ENCODE measurements at places on chromosomes 2 and 18.
A peak's percentile ranks its signal among the peaks of the same experiment; 100 is the strongest.

DNA sequence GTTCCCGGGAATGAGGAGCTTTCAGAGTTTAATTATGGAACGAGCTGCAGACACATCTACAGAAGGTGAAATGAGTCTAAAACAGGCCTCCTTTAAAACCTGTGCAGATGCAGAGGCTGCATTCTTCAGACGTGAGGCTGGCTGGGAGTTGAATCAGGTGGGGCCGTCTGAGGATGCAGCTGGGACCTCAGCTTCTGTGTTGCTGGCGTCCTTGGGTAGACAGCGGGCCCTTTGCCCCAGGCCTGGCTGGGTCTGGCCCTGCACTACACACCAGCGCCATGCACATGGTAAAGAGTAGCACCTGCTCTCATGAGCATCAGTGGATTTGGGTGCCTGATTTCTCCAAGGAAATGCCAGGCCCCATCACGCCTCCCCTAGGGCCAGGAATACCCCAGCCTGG, 67.3 kb downstream of the TMEM18 start:
- no peak for DNase-seq

DNA sequence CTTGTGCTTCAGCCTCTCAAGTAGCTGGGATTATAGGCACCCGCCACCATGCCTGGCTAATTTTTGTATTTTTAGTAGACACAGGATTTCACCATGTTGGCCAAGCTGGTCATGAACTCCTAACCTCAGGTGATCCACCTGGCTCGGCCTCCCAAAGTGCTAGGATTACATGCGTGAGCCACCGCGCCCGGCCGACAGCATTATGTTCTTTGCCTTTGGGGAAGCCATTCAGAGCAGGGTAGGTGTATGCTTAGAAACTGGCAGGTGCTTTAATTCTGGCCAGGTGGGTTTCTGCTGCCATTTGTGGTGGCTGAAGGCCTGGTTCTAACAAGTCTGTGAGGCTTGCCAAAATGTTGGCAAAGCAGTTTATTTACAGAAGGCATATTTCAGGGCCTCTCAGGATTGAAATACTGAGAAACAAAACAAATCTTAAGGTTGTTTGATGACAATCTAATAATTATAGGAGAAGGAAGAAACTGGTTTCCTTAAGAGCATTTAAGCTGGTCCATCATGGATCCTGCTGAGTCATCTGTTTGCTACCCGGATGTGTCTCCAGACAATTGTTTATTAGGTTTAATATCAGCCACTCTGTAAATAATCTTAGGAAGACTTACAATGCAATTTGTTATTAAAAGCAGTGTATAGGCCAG, 16.0 kb downstream of the SLC20A1 start:
- DNase-seq, result no peak

- no peak for DNase-seq
These were observed 70.8 kb upstream of the GATA6 start for GRCh38 chr18:22098563-22098989.

GRCh38 chr2:159516241-159516758, 100.0 kb downstream of the BAZ2B start:
- peak; percentile 19 for DNase-seq

DNA sequence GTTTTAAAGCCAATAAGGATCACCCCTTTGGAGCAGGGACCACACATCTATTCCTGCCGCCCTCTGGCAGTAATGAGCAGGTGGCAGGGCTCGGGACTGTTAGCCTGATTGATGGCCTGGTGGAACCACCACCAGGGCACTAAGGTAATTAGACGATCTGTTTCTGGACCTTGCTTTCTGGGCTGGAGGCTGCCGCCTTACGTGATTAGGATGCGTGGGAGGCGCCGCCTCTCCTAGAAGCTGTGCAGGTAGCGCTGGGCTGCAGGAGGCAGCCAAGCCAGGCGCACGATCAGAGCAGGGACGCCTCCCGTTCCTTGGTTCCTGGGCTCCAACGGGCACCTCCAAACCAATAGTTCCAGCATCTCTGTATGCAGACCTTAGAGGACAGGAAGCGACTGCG, 242.6 kb upstream of the RAB12 start:
- DNase-seq, result peak; percentile 70

DNA sequence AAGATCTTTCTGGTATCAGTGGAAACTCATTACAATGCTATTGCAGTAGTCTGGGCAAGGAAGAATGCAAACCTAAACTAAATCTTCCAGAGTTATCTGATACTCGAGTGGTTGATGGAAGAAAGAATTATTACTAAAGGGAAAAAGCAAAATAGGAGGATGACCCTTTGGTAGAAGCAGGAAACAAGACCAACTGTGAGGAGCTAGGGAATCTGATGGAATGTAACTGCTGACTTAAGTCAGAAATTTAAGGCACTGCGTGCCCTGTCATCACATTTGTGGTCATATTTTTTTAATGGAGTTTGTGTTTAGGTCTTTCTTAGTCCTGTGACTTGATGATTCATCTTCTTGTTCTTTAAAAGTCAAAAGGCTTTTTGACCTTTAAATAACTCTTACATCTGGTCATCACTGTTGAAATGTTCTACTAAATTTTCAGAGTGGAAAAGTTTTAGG, 36.5 kb upstream of the ARMC9 start:
- no peak for DNase-seq

DNA sequence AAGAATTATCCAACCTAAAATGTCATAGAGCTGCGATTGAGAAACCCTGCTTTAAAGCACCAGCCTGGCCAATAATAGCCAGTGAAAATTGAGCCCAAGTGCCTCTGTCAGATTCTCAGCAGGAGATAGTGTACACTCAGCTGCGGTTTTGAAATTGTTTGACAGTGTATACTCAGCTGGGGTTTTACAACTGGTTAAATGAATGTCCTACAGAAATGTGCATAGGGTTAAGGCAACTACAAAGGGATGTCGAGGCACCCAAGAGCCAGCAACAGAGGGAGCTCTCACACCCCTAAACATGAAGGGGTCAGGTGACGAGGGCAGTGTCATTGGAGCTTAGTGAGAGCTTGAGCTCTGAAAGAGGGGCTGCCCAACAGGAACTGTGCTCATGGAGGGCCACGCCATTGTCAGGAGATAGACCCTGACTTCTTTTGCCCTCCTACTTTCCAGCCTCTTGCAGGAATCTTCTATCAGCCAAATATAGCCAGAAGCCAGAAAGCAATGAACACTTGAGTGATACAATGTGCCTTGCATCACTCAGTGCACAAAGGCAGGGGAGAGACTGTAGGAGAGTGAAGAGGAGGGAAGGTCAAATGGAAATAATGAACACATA, 15.1 kb downstream of the ACTG2 start:
- peak; percentile 81 for DNase-seq

DNA sequence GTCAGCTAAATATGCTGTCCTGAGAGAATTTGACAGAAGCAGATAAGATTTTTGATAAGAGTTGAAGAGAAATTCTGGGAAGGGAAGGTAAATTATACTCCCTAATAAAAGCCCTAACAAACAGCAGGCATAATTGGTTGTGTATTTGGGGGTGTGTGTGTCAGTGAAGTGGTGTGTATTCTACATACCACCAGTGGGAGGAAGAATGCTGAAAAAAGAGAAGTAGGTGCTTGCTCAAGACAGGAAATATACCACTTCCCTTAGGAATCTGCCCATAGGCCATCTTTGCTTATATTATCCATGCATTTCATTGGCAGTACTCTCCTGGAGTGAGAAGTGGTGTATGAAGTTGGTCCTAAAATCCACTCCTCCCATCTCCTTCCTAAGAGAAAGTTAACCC, 76.2 kb downstream of the FMNL2 start:
- DNase-seq, result no peak

DNA sequence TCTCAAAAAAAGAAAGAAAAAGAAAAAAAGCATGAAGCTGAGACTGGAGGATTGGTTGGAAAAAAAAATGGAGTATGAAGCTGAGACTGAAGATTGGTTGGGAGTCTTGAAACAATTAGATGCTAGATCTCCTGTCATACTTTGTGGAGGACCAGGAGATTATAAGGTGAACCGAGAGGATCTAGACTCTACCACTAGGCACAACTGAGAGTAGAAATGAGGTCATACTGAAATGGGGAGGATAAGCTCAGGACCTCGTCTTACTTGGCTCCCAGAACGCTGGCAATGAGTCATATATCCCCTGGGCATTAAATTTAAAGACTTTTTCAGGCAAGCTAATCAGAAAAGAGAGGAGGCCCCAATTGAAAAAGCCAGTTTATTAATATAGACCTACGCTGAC, 3.3 kb upstream of the ORC2 start:
- DNase-seq, result no peak

DNA sequence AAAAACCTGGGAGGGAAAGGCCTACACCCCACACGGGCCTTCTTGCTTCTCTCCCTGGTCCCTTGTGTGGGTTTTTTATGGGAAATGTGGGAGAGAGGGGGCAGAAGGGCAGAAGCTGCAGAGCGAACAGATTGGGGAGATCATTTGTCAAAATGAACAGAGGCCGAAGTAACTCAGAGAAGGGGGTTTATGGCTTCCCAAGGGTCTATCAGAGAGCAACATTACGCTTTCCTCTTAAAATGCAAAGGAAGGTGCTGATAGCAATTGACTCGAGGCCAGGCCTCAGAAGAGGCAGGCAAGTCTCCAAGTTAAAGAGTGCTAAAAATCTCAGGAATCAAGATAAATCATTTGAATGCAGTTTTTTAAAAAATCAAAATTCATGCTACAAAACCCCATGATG, 101.5 kb downstream of the SGPP2 start:
- no peak for DNase-seq

- DNase-seq, result no peak
These were observed 487.5 kb downstream of the SUCLG1 start for GRCh38 chr2:83971547-83971946.

- no peak for DNase-seq
These were observed 121.5 kb downstream of the RTN4 start for GRCh38 chr2:54928719-54929118.

DNA sequence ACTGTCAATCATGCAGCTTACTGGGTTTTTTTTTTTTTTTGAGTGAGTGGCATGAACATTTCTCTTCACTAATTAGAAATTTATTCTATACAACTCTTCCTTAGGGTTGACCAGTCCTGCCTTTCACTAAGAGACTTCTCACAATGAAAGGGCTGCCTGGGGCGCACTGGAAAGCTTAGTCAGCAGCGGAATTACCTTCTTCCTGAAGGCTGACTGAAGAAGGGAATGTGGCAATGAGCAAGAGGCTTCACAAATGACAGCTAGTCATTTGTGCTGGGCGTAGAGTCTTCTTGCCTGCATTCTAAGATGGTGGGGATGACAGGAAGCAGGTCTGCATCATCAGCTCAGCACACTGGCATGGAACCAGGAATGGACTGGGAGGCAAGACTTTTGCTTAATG, 15.6 kb upstream of the SCN3A start:
- no peak for DNase-seq

DNA sequence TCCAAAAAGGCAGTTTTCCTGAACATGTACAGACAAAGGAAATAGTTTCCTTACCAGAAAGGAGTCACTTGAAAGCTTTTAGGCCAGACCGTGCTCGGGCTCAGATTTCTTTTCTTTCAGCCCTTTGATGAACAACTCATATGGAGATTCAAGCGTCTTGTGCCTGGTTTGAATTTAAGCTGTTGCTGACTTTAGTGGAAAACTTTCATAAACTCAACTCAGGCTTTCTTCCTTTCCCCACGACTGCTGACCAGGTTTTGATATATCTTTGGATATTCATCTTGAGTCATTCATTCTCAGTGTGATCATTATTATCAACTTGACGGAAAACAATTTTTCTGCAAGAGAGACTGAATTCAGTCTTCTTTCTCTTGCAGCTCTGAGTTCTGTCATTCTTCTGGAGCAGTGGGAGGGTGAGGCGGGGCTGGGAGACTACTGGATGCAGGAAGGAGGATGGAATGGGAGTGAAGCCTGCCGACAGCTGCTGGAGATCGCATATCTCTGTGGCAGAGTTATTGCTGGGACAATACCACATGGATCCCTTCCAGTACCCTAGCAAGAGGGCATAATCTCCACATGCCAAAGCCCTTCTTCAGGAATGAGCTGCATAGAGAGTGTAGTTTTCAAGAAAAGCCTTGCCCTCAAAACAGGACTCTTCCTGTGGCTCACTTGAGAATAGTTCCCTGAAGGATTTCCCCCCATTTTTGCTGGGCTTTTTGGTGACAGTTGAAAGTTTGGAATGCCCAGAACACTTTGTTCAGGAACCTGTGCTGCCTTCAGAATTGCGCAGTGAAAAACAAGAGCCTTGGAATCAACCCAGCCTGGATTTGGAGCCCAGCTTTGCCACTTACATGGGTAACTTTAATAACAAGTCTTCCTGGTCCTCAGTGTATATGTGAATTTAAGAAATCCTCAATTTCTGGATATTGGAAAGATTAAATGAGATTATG, 364.4 kb downstream of the ZNF521 start:
- no peak for DNase-seq

DNA sequence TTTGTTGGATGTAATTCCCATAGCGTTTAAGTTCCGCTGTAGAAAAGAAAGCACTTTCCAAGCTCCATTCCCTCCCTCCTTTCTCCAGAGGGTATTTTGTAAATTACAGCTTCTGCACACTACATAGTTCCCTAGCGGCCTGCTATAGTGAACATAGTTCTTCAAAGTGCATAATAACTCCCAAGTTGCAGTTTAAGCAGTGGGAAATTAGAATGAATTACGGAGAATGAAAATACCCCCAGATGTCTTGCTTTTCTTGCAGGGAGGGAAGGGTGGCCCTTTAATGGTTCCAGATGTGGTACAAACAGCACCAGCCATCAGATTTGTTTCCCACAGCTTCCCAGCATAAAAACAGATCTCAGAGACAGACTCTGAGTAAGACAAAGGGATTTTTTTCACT, 893.9 kb downstream of the SUCLG1 start:
- no peak for DNase-seq

DNA sequence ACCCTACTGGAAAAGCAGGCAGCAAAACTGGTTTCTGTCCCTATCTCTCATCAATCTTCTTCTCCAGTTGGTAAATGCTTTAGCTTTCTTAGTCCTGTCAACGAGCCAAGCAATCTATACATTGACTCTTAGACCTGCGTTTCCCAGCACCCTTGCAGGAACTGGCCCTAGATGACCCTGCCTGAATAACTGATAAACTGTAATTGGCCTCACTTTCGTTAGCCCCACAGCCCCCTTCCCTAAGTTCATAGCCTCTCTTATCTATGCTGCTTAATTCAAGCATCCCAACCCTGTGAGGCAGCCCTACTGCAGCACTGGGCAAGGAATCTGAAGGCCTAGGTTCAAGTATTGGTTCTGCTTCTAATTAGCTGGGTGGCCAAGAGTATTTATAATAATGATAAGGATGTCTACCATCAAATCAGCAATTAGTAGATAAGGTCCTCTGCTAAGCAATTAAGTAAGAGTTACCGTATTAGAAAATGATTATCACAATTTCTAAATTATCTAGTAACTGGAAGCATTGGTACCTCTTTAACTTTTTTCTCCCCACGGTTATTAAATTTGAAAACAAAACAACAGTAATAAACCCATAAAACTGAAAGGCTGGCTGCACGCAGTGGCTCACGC, 86.4 kb upstream of the RMDN2 start:
- DNase-seq, result no peak

DNA sequence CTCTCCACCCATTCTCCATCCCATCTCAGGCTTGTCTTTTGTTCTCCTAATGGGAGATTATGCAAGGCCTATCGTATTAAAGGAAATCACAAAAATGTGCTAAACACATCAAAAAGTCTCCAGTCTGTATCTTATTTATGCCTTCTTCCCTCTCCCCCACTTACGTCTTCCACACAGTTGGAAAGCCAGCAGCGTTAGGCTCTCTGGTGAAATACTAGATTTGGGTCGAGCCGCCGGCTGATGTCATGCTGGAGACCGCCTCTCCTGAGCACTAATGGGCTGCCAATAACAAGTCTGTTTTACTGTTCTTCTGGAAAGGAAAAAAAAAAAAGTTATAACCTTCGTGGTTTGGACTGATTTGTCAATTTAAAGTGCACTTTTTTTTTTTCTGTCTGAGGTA, 182.7 kb upstream of the SIX2 start:
- no peak for DNase-seq

All from NCI-H1417 treated with DMSO at 0.1 percent for 48 hours (cell line).